Stimulated activated CD4-positive, alpha-beta T cell treated with anti-CD3 and anti-CD28 coated beads, Interleukin-1b, Interleukin-23, amount 100 ng/mL, for 1 hour (primary cell): ENCODE measurements at places on chromosomes 6 and 20.
A peak's percentile ranks its signal among the peaks of the same experiment; 100 is the strongest.

GRCh38 chr6:42295677-42296076 is 78.0 kb upstream of the MRPS10 start:
- DNase-seq, result no peak

DNA sequence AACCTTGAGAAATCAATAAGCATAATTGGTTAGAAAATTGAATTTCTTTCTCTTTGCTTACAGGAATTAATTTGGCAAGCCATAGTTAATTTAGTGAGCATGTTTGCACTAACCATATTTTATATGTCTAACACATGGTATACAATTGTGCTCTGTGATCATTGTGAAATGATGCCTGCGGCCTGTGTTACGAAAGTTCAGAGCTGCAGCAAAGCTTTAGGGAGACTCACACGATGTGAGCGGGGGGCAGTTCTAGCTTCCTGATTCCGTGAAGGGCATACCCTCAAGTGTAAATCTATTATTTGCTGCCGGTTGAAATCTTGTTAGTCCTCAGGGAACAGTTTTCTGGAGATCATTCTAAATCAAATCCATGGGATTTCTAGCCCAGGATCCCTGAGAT is 25.5 kb upstream of the ADTRP start:
- no peak for DNase-seq

- no peak for DNase-seq
Measured at GRCh38 chr20:59081036-59081435, 38.5 kb upstream of the PRELID3B start.

GRCh38 chr6:46925563-46926253 is 4.0 kb upstream of the ADGRF5 start:
- no peak for DNase-seq

GRCh38 chr6:28586962-28587745 is 61.5 kb downstream of the GPX5 start:
- peak; percentile 5 for DNase-seq

GRCh38 chr6:132061381-132061780 is 110.2 kb upstream of the CCN2 start:
- no peak for DNase-seq

DNA sequence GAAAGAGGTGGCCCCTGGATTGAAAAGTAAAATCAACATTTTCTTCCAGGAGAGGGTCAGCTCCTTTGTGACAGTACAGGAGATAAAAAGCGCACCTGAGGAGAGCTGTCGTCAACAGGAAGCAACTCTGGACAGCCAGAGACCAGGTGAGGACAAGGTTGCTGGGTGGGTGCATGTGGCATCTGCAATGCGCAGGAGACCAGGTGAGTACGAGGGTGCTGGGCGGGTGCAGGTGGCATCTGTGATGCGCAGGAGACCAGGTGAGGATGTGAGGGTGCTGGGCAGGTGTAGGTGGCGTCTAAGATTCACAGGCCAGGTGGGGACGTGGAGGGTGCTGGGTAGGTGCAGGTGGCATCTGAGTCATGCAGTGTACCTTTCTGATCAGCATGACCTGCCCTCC is 38.4 kb downstream of the WDR27 start:
- no peak for DNase-seq

GRCh38 chr6:79949233-79949632 is 1.9 kb upstream of the ELOVL4 start:
- peak; percentile 8 for DNase-seq

DNA sequence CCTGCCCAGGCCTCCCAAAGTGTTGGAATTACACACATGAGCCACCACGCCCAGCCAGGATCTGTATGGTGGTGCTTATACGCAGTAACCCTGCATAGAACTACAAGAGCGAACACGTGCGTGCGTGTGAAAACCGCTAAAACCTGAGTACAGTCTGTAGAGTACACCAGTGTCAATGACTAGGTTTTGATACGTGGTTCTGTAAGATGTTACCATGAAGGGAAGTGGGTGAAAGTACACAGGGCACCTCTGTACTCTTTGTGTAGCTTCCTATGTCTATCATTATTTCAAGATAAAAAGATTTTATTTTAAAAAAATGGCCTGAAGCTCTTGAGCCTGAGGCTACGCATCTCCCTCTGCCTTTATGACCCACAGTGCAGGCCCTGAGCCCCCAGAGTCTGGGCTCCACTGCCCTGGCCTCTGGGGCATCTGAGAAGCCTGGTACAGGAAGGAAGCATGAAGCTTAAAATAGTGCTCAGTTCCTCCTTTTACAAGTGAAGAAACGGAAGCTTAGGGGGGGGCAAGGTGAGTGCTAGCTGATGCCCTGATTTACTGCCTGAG is 21.6 kb downstream of the LY86 start:
- no peak for DNase-seq

DNA sequence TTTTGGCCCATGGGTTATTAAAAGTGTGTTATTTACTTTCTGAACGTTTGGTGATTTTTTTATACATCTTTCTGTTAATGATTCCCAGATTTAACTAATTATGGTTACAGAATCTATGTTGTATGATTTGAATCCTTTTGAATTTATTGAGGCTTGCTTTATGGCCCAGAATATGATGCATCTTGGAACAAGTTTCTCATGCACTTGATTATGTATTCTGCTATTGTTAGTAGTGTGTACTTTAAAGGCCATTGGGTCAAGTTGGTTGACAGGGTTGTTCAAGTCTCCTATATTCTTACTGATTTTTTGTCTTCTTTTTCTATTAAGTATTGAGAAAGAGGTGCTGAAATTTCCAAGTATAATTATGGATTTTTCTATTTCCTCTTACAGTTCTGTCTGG is 105.0 kb upstream of the FOXO3 start:
- DNase-seq, result no peak

DNA sequence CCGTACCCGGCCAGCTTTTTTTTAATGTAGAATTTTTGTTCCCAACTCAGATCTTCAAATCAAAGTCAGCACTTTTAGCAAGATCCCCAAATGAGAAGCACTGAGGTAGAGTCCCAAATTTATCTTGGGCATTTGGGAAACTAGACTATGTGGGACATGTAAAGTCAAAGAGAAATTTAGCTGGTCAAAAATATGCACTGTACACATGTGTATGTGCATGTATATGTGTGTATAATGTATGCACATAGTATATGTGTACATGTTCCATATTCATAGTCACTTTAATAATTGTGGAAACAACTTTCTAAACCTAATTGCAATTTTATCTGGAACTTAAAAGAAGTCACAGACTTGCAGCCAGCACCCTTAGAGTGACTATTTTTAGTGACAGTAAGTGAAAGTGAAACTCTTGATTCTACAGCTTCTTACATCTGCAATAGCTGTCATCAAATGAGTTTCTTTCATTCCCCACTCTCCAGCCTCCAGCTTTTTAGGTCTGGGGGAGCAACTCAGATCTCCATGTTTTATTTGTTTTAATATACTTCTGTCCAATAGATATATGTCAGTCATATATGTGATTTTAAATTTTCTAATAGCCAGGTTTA is 53.6 kb downstream of the CDC40 start:
- no peak for DNase-seq

GRCh38 chr6:100322886-100323285 is 141.8 kb downstream of the SIM1 start:
- DNase-seq, result no peak

DNA sequence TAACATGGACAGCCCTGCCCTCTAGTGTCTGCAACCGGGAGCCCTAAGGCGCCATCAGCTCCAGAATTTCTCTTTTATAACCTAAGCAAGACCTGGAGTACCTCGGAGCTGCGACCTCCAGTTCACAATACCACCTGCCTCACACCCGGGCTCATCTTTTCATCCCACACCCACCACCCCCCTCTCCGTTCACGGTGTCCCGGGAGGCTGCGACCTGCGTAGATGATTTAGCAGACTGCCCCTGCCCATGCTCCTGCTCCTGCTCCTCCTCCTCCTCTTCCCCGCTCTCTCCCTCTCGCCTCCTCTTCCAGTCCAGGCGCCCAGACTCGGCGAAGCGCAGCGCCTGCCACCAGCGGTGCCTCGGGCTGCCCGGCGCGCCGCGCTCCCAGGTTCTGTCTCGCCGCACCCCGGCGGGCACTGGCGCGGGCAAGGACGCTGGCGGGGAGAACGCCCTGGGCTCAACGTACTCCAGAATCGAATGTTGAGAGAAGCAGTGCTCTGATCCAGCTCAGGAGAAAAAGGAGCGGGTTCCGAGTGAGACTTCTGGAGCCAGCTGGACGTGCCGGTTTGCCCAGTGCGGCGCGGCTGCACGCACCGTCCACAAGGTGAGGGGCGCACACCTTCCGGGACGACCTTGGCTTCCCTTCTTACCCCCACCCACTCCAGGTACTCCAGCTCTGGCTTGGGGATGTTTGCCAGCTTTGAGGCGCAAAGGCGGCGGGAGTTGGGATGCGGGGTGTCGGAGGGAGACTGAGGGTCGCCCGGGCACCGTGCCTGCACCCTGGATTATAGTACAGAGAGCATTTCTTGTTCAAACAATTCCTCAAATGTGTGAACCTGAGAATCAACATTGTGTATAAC is at the start of gene HTR1E:
Gene HTR1E (plus strand): TSS at position 310 of the 861 bp plus-strand sequence. CDS start 77,807 bp downstream, outside the sequence.
- DNase-seq, result no peak

DNA sequence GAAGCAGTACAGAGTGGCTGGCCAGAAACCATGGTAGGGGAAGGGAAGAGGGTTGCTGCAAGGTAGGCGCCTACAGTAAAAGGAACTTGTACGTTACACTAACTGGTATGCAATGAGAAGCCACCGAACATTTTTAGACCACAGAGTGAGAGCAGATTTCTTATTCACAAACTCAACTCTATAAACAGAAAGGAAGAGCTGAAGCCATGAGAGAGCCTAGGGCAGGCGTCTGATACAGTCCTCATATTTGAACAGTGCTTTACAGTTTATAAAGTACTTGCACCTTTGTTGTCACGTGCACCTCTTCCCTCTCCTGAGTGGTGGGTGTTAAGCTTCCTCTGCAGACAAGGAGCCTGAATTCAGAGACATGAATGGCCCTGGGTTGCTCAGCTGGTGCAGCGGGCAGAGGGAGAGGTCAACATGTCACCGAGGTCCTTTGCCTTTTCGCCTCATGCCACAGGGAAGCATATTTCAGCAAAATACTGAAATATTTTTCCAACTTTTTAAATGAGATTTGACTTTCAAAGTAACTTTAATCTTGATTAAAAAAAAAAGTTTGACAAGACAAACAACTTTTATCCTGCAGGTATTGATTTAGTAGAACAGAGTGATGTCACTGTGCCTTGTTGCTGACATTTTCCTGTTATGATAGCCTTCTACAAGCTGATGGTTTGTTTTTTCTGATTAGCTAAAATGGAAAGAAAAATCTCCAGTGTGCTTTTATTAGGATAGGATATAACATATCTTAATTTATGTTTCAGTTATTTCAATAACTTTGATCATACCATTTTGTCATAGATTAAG is 23.8 kb downstream of the UST start:
- no peak for DNase-seq

DNA sequence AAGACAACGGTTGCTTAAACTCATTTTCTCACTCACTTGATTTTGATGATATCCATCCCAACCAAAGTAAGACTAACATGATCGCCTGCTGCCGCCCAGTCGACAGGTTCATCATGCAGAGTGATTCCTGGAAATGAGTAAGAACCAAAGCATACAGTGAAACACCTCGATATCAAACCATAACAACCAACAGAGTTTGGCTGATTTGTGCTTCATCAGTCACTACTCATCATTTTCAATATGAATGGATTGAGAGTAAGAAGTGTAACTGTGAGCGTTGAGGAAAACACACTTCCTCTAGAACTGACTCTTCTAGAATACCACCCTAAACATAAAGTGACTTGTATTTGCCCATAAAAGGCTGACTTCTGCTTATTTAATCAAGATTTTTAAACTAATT is 29.2 kb upstream of the ALDH8A1 start:
- peak; percentile 24 for DNase-seq

- DNase-seq, result no peak
Measured at GRCh38 chr20:53491462-53491861, 102.2 kb downstream of the ZNF217 start.

GRCh38 chr6:170393807-170394399 is 87.3 kb downstream of the FAM120B start:
- DNase-seq, result no peak

GRCh38 chr6:129476248-129476564 is 233.8 kb downstream of the ARHGAP18 start:
- DNase-seq, result no peak

GRCh38 chr20:17663486-17663885 is 18.6 kb downstream of the RRBP1 start:
- DNase-seq, result no peak

GRCh38 chr6:31737315-31737990 is 1.1 kb upstream of the CLIC1 start:
- no peak for DNase-seq

GRCh38 chr20:58523072-58523970 is 8.1 kb upstream of the APCDD1L start:
- no peak for DNase-seq

DNA sequence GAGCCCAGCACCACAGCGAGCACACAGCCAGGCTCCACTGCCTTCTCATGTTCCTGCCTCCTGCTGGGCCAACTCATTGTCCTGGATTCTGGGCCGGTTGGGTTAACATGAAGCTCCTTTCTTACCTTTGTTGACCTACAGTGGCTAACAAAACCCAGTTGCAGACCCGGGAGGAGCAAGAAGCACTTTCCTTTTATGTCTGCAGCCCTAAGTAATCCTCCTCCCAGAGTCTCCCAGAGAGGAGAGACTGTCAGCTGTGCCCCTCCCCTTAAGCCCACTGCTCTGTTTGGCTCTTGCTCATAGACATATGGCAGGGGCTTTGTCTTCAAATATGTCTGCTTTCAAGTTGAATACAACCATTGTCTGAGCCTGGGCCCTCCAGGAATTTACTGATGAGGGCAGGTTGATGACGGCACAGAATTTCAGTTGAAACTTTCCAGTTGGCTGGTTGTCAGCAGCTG is 55.2 kb downstream of the PSMB1 start:
- DNase-seq, result no peak

GRCh38 chr6:76003686-76004085 is 68.8 kb downstream of the IMPG1 start:
- DNase-seq, result no peak

DNA sequence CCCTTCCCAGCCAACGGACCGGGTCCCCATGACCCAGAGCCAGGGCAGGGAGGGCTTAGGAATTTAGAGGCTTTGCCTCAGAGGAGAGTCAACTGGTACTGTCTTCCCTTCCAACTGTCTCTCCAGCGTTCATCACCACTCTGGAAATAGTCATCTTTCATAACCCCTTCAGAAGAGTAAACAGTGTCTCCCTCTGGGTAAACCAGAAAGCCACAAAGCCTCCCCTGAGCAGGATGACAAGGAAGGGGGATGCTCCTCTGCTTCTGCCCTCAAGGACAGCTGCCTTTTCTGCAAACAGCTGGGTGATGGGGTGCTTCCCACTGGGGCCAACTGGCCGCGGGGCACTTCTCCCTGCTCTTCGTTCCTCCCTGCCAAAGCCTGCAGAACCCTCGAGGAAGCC is 90.1 kb downstream of the PSMG4 start:
- DNase-seq, result no peak

- DNase-seq, result no peak
Measured at GRCh38 chr6:106908386-106908840, 66.1 kb downstream of the CD24 start.
